ENCODE measurements at places on chromosomes 12 and 14. TPM values are rescaled to one million over a fixed set of nuclear protein-coding genes. Genes with fewer than 3 reads are reported as not detected.

The ALKBH2 gene
- total RNA-seq, result 14.0 TPM

The PCNX1 gene
- 69.2 TPM for total RNA-seq

The CNTN1 gene
- total RNA-seq, result not detected

The RHOJ gene
- not detected for total RNA-seq

The CD163 gene
- total RNA-seq, result not detected

The DPY19L2 gene
- 6.0 TPM for total RNA-seq

The RASSF9 gene
- total RNA-seq, result not detected
